ENCODE measurements at places on chromosomes 5 and 9.

- no peak for DNase-seq
These were observed 124.5 kb upstream of the NFIB start for GRCh38 chr9:14438232-14439021.

DNA sequence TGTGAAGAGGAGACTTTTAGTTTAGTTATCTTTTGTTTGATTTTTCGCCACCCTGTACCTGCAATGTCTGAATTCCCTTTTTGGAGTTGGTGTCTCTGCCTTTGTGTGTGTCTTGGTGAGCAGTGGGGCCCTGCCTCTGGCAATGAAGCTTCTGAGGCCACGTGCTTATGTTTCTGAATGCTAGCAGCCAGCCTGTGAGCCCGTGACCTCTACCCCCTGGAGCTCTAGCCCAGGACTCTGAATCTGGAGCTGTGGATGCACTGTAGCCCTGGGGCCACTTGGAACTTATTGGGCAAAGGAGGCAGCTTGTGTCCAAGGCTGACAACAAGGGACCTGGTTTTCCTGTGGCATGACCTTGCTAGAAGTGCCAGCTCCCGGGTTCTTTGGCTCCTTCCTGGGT is 19.4 kb downstream of the ENTREP1 start:
- DNase-seq = no peak

DNA sequence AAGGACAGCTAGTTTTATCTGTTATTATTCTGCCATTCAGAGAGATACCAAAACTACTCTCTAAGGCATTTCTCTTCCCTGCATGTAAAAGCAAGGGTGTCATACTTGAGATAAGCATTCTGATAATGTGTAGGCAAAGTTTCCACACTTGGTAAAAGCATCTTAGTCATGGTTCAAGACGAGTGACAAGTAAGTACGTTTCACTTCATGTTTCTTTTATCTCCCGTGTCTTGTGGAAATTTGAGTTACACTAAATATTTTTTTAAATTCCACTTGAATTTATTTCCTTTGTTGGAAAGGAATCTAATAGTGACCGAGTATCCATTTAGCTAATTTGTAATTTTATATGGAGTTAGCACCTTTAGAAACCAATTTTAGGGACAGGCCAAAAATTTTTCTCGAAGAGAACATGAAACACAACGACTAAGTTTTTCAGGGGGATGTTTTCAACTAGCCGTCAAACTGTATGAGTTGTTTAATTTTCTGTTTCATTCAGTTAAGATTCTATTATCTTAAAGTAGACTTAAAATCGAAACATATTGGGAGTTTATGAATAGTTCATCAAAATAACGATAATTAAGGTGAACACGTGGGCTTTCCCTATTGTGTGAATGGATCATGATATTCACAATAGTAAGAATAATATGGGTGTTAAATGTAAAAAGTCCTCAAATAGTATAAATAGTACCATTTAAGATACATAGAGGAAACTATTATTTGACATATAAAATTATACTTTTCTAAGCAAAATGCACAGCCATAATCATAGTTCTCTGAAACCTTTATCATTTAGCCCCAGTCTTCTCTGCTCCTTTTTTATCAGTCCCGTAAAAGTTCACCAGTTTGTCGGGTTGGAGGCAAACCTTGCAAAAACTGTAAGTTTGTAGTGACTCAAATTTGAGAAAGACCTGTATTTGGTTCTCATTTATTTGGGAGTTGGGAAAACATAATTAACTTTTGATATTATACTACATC is 1.6 kb downstream of the RFESD start:
- no peak for DNase-seq

- DNase-seq = no peak
These were observed 5.4 kb downstream of the ANKRD55 start for GRCh38 chr5:56227691-56228090.

DNA sequence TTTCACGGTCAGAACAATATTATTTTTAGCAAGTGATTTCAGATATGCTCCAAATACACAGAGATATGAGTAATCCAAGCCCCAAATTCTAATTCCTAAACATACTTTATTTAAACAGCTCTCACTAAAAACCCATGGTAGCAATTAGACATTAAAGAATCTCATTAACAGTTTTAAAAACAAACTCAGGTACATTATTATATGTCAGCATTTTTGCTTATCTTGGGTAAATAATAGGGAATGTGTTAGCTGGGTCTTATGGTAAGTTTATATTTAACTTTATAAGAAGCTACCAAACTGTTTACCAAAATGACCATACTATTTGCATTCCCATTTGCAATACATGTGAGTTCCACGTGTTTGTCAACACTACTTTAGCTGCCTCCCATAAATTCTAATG is 511.1 kb downstream of the HTR1A start:
- no peak for DNase-seq

GRCh38 chr5:25515525-25515924 is 870.7 kb upstream of the CDH10 start:
- DNase-seq = no peak

DNA sequence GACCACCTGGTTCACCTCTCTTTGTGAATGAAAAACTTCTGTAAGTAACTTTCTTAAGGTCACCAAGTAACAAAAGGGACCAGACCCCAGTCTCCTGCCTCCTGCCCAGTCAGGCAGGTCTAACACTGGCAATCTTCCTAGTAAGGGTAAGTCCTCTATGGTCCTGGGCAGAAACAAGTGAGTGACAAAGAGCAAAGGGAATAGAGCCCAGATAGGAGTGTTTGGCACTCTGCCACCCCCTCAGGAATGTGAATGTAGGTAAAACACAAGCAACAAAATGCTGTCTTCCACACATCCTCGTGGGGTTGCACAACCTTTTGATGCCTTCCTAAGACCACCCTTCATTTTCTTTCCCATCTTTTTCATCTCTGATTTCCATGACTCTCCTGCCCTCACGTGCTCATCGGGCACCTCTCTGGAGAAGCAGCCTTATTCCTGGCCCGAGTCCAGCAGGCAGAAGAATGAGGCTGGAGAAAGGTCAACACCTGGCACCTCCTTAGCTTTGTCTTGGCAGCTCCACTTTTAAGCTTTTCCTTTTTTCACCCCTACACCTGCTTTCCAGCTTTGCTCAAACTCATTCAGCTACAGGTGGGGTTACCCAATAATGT is 90.2 kb upstream of the LHFPL2 start:
- no peak for DNase-seq

- DNase-seq = no peak
These were observed 32.4 kb downstream of the MYO10 start for GRCh38 chr5:16903480-16904300.

DNA sequence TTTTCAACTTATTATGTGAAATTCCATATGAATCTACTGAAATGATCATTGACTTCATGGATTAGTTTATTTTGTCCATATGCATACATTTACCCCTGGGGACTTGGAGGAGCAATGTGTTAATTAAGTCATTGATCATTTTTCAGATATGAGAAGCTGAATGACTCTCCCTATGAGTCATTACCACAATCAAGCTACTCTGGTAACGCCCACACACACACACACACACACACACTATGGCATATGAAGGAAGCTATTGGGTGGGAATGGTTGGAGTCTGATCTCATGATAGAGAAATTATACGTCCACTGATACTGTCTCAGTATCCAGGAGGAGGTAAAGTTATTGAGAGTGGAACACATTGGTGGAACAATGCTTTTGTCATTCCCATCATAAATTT is 528.9 kb downstream of the AGTPBP1 start:
- DNase-seq = no peak

GRCh38 chr5:33272288-33272687 is 168.5 kb upstream of the TARS1 start:
- DNase-seq = no peak

- DNase-seq = peak; percentile 61
These were observed 261.6 kb upstream of the VLDLR start for GRCh38 chr9:2359891-2360471.

- no peak for DNase-seq
These were observed 60.9 kb upstream of the RPL26L1 start for GRCh38 chr5:172898218-172898842.

GRCh38 chr9:78296201-78296892 is 578 bp upstream of the PSAT1 start:
- DNase-seq = peak; percentile 65

DNA sequence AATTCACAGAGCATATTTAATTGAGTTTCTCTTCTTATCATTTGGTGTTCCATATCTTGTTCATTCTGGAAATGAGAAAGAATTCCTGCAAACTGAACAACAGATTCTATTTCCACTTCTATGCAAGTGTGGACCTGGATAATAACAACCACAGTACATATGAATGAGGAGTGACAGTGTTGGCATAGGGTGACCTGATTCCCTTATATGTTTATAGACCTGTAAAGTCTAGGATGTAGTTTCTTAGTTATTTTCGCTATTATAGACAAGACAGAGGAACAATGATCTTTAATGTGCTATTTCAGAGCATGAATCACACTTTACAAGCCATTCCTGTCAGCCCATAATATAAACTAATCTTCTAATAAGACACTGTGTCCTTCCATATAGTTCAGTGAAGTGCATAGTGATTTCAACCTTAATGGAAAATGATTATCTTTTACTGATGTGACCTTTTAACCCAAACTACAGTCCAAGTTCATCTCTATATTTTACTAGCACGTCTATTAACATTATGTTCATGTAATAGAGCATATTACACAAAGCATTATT is 88.2 kb upstream of the FAM174A start:
- no peak for DNase-seq

- no peak for DNase-seq
These were observed 12.8 kb upstream of the ZFP62 start for GRCh38 chr5:180873615-180874520.

DNA sequence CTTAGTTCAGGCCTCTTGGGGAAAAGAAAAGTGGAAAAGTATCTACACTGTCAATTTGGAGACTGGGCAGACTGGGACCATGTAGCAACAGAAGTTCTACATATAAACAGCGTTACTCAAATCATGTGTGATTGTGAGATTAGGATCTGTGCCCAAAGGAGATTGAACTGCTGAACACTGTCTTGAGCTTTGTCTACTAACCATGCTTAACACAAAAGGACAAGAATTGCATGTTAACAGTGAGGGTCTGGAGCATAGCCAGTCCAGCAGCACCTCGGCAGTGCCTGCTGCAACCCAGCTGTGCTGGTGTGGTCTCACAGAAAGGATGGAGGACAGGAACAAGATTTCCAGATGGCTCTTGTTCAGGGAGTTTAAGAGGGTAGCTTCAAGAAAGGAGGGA is 5.7 kb downstream of the PAM start:
- no peak for DNase-seq

DNA sequence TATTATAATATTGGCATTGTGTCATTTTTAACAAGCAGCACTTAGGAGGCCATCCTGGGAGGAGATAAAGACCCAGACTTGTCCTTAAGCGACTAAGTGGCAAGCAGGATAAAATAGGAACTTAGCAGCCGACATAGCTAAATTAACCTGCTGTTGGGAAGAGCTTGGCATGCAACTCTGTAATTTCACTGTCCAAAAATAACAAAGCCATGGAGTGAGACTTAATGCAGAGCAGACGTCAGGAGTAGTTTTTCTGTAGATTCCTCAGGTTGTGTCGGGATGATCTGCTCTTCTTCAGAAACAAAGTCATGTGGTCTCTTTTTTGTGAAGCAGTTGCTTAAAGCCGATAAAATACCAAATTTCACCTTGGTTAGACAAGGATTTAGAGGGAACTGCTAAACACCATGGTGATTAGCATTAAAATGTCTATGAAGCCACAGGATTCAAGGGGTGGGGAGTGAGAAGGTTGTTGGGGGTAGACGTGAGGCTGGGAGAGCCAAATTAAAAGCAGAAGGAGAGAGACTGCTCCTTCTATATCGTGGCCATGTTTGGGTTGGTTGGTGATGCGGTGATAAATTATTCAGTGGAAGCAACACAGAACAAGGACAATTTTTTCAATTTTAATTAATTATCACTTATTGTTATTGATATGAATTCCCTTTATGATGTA is 303.0 kb downstream of the CSNK1G3 start:
- DNase-seq = no peak

- no peak for DNase-seq
These were observed 7.4 kb downstream of the WNK2 start for GRCh38 chr9:93191354-93191660.

DNA sequence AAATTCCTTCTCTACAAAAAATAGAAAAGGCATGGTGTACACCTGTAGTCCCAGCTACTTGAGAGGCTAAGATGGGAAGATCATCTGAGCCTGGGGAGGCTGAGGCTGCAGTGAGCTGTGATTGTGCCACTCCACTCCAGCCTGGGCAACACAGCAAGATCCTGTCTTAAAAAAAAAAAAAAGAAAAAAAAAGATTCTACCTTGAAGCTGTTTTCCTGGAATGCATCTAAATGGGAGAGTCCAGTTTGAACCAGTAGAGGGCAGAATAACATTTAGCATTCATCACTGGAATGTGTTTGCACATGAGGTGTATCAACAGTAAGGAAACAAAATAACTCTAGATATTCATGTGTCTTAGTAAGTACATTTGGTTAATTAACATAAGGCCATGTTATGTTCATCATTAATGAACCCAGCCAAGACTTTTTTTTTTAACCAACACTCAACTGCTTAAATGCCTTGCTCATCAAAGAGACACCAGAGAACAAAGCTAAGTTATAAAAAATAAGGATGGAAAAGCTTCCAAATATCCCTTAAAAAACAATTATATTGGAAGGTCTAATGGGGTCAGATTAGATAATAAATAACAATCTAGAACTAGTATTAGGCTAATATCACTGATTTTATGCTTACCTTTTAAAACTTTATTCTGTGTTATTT is 16.1 kb downstream of the IFNE start:
- no peak for DNase-seq

GRCh38 chr9:82299870-82300269 is 311.3 kb downstream of the SPATA31D1 start:
- DNase-seq = no peak

GRCh38 chr5:33850100-33850594 is 41.6 kb downstream of the ADAMTS12 start:
- DNase-seq = no peak

GRCh38 chr9:134384811-134385479 is 58.7 kb downstream of the RXRA start:
- DNase-seq = no peak

- no peak for DNase-seq
These were observed 20.8 kb upstream of the DTWD2 start for GRCh38 chr5:119009131-119009530.

DNA sequence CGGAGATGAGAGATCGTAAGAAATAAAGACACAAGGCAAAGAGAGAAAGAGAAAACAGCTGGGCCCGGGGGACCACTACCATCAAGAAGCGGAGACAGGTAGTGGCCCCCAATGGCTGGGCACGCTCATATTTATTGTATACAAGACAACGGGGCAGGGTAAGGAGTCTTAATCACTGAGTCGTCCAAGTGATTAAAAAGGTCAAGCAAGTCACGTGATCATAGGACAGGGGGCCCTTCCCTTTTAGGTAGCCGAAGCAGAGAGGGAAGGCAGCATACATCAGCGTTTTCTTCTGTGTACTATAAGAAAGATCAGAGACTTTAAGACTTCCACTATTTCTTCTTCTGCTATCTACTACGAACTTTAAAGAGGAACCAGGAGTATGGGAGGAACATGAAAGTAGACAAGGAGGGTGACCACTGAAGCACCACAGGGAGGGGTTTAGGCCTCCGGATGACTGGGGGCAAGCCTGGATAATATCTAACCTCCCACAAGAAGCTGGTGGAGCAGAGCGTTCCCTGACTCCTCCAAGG is 24.6 kb upstream of the QSOX2 start:
- DNase-seq = no peak
